Keratinocyte (primary cell): ENCODE measurements at places on chromosomes 6 and 20. TPM values are rescaled to one million over a fixed set of nuclear protein-coding genes. Genes with fewer than 3 reads are reported as not detected.
A peak's percentile ranks its signal among the peaks of the same experiment; 100 is the strongest.

- H3K4me1 ChIP-seq: no peaks in the 10 kb centered on the region
- no peaks in the 10 kb centered on the region for H3K27me3 ChIP-seq
- no peaks in the 10 kb centered on the region for H3K36me3 ChIP-seq
Observed at GRCh38 chr6:167485186-167485978, 160.5 kb downstream of the TTLL2 start.

- H3K4me3 ChIP-seq: peak overlapping the region; percentile 57
- H3K27me3 ChIP-seq: no peaks in the 10 kb centered on the region
- peaks cover 65% of the 10 kb centered on the region for H3K4me1 ChIP-seq
Observed at GRCh38 chr6:56652231-56652630, 9.5 kb upstream of the DST start.

GRCh38 chr6:162119341-162119740 is 608.2 kb downstream of the PRKN start:
- no peak overlapping the region for H3K27ac ChIP-seq
- DNase-seq: no peak
- no peaks in the 10 kb centered on the region for H3K36me3 ChIP-seq
- H3K27me3 ChIP-seq: no peaks in the 10 kb centered on the region

- H3K4me3 ChIP-seq: peak overlapping the region; percentile 90
- no peak for DNase-seq
- H3K4me1 ChIP-seq: peaks cover 21% of the 10 kb centered on the region
- H3K27me3 ChIP-seq: peaks cover 9% of the 10 kb centered on the region
- peak overlapping the region; percentile 56 for H3K27ac ChIP-seq
Observed at GRCh38 chr6:45420909-45421708, 43.4 kb upstream of the SUPT3H start.

DNA sequence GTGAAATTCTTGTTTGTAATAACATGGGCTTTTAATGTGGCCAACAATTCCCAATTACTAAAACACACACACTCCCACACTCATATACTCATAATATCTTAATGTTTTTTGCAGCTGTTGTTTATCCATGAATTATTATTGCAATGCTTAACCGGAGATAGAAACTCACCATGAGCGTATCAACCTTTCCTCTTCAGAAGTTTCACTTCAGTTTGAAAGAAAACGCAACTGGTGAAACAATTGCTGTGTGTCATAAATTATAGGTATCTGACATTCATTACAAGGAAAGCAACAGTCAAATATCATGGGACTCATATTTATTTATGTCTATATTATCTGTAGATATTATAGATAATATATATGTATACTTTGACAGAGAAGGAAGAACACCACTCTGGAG is 104.1 kb downstream of the HDGFL1 start:
- DNase-seq: no peak
- H3K27ac ChIP-seq: no peak overlapping the region
- H3K4me3 ChIP-seq: no peak overlapping the region
- no peaks in the 10 kb centered on the region for H3K27me3 ChIP-seq
- no peaks in the 10 kb centered on the region for H3K36me3 ChIP-seq
- no peaks in the 10 kb centered on the region for H3K4me1 ChIP-seq

XKR7 gene
- polyA plus RNA-seq: not detected in 3 replicates

DNA sequence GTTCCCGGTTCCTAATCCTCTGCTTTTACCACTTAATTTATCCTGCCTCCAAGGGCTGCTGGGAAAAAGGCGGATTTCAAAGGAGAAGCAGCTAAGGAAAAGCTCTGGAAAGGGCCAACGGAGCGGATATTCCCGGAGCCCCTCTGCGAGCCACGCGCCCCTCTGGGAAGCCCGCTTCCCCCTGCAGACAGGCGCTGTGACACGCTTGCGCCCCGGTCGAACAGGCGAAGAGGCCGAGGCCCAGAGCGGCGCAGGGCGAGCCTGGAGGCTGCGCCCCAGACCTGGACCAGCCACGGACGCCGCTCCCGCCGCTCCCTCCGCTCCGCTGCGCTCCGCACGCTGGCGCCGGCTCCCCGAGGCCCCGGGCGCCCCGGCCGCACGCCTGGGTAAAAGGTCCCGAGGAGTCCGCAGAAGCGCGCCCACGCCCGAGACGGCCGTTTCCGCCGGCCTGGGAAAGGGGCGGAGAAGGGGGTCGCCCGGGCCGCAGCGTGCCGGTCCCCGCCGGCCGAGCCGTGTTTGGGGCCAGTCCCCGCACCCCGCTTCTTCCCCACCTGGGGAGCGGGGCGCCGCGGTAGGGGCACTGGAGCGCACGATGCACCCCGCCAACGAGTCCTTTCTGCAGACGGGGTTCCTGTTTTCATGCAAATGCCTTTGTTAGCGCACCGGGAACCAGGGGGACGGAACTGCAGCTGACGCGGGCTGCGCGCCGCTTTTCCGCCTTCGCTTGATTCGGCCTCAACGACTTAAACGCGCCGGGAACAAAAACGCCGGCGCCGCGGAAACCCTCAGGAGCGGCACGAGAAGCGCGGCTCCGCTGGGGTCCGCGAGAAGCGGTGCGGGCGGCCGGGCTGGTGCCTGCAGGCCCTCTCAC is 91.9 kb upstream of the SIRPA start:
- no peaks in the 10 kb centered on the region for H3K36me3 ChIP-seq
- H3K27ac ChIP-seq: peak overlapping the region; percentile 51
- no peak for DNase-seq
- H3K27me3 ChIP-seq: no peaks in the 10 kb centered on the region
- H3K4me1 ChIP-seq: peaks cover 60% of the 10 kb centered on the region
- peak overlapping the region; percentile 52 for H3K4me3 ChIP-seq

DNA sequence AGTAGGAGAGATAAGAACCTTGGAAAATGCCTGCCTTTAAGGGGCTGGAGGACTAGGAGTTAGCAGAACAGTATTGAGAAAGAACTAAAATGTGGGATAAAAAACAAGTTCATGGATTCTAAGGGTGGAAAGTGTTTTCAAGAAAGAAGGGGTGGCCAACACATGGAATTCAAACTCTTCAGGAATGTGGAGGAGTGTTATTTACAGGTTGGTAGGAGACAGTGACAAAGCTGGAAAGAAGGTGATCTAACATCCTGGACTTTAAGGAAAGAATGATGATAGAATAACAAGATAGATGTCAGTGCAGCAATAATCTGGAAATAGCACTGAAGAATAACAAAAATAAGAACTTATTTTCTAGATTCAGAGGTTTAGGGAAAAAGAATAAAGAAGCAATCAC is 54.0 kb upstream of the TNFRSF21 start:
- H3K27ac ChIP-seq: no peak overlapping the region
- DNase-seq: no peak
- peaks cover 4% of the 10 kb centered on the region for H3K27me3 ChIP-seq
- H3K4me1 ChIP-seq: no peaks in the 10 kb centered on the region
